Activated T-helper 17 cell treated with anti-CD3 and anti-CD28 coated beads, Interleukin-2, amount 50 U/mL, for 72 hours (primary cell): ENCODE measurements at places on chromosomes 2 and 18. TPM values are rescaled to one million over a fixed set of nuclear protein-coding genes. Genes with fewer than 3 reads are reported as not detected.

The CD207 gene
- not detected for total RNA-seq

The UPP2 gene
- not detected for total RNA-seq

The HOXD13 gene
- not detected for total RNA-seq

The KCNG2 gene
- total RNA-seq = not detected

The LIMS3 gene
- total RNA-seq = 2.8 TPM
